ENCODE measurements at places on chromosomes 12 and 14.

GRCh38 chr14:92759679-92760523 lies 11.5 kb upstream of the LGMN start:
- no peak for DNase-seq

GRCh38 chr12:56719056-56719455 lies 6.0 kb downstream of the NACA start:
- DNase-seq = no peak

DNA sequence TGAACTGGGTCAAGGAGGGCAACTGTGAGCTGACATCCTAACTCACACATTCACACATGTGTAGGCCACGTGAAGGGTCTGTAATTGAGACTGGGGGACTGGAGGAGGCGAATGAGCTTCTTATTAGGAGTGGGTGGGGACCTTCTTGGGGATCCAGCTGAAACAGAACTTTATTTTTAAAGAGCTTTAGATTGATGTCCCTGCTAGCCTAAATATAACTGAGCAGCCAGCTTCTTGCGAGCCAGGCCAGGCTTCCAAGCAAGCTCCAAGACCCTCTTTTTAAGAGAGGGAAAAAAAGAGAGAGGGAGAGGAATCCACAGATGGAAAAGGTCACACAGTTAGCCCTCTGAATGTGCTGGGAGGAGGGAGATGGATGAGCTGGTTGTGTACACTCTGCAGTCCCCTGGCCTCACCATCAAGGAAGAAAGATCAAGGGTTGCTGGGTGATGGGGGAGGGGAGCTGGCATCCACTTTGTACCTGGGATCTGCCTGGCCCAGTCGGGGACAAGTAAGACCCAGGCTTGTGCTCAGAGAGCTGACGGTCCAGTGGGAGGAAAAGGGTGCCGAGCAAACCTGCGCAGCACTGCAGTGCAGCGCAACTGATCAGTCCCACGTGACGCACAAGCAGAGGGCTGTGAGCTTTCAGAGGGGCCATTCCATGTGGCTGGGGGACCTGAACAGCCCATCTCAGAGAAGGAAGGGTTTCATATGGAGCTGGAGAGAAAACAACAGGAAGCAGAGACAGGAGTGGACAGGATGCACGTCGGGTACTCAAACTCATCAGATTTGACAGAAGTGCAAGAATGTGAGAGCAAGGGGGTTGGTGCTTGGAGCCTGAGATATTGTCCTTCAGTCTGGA lies 154.5 kb downstream of the ZFP36L1 start:
- DNase-seq = no peak

GRCh38 chr12:130488358-130488710 lies 150.6 kb downstream of the PIWIL1 start:
- DNase-seq = no peak

- no peak for DNase-seq
These were observed 4.1 kb downstream of the PLXNC1 start for GRCh38 chr12:94152292-94153078.

DNA sequence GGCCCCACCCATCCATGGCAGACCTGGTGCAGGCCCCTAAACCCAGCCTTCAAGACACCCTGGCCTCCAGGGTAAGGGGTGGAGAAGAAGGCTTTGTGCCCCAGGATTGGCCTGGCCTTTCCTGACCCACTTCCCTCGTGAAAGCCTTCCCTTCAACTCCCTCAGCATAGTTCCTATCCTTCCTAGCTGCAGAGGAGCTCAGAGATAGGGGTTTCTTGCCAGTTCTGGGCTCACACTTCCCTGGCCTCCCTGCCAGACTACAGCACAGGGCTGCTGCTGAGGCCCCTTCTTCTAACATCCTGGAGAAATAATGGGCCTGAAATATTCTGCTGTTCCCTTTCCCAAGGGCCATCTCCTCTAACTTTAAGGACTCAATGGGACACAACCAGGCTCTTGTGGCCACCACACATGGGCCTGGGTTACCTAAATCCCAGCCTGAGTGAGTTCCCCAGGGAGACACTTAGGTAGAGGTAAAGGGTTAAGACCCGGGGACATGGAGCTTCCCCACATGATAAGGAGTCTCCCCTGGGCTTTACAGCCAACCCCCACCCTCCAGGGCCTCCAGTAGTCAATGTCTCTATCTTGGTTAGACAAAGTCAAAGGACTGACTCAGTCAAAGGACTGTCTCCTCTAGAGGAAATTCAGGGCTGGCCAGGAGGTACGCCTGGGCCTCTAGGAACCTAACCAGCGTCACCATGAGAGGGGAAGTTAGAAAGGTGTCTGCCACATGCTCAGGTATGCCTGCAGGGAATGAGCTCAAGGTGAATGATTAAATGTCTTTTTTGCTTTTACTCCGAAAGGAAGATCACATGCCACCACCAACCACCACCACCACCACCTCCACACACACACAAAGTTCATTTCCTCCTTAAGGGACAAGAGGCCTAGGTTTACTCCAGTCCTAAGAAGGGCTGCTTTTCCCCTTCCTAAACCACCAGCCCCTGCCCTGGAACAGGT lies 7.1 kb downstream of the ZFP36L1 start:
- DNase-seq = no peak

GRCh38 chr12:14396071-14396470 lies 30.6 kb downstream of the ATF7IP start:
- no peak for DNase-seq

- DNase-seq = no peak
These were observed 85.3 kb downstream of the LRP6 start for GRCh38 chr12:12181511-12181910.
